ENCODE measurements at places on chromosomes 5 and 9.

DNA sequence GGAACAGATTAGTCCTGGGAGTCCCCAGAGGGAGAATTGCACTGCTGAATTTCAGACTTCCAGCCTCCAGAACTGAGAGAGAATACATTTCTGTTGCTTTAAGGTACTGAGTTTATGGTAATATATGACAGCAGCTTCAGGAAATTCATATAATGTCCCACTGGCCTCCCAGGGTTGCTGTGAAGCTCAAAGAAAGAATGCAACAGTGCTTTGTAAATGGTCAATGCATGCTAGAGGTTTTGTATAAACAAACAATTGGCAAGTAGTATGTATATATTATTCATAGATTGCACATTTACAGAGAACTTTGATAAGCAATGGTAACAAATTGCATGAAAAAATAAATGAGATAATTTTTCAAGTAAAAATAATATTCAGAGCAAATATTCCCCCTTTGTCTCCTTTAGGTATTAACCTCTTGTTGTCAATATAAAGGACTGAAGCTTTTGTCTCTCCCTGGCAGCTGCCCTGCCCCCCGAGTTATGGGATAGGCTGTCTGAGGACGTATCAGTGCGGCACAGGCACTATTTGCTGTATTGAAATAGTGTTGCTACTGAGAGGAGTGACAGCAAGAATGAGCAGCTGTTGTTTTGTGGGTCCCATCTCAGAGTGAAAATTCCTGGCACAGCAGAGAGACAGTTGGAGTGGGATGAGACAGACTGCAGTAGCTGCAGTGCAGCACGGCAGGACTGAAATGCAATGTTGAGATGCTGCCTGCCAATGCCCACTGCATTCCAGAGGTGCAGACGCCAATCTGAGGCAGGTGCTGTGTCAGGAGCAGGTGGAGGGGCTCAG, 194.2 kb upstream of the GLRA1 start:
- no peak for DNase-seq

GRCh38 chr5:29307478-29307877, 1886.0 kb upstream of the CDH6 start:
- no peak for DNase-seq

DNA sequence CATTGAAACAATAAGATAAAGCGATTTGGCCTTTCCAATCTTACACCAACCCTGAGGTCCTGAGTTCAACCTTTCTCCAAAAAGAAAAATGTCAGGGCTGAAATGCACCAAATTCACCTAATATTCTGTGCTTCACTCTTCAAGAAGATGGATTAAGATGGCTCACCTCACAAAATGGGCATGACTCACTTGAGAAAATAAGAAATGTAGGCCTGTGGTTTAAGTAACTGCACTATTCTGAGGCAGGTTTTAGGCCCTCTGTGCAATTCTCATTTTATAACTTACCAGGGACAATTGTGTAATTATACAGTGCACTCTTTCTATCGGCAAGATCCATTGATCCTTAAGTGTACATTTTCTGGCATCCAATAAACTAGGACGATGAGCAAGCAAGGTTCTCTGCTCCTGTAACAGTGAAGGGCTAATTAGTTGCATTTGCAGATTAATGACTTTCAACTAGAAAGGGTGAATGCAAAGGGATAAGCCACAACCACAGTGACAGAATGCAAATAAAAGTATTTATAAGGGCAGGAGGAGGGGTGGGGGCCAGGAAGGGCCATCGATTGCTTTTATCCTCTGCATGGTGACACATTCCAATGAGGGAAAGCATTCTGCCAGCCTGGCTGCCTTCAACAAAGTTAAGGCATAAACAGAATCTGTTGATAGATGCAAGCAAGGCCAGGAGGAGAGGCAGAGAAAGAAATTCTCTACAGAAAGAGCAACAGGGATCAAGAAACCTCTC, 214.5 kb downstream of the CAAP1 start:
- DNase-seq, result no peak

DNA sequence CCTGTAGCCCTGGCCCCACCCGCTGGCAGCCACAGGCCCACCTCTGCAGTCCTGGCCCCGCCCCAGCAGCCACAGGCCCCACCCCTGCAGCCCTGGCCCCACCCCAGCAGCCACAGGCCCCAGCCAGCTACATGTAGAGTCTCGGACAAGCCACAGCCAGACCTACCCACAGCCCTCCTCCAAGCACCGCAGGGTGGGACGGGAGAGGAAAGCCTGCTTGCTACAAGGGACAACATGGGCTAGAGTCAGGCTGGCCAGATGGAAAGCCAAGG, 49.5 kb upstream of the SARDH start:
- no peak for DNase-seq

- no peak for DNase-seq
These were observed 74.6 kb downstream of the ACTL7B start for GRCh38 chr9:108780942-108781734.

DNA sequence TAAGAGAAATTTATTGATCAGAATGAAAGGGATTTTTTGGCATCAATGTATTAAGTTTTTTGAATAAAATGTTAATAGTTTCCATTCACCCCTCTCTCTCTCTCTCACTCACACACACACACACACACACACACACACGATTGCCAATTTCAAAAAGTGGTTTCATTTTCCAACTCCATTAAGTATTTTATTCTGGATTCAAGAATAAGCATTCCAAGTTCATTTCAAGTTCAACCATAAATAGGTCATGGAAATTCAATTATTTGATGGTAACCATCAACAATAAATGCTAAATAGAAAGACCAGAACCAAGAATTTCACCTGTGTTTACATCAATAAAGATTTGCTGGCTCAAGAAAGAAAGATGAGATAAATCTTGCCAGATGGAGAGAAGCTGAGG, 171.6 kb downstream of the ADAMTS12 start:
- no peak for DNase-seq

- DNase-seq, result no peak
These were observed 51.9 kb downstream of the IPPK start for GRCh38 chr9:92617951-92618510.
